ENCODE measurements at places on chromosomes 11 and 22.

DNA sequence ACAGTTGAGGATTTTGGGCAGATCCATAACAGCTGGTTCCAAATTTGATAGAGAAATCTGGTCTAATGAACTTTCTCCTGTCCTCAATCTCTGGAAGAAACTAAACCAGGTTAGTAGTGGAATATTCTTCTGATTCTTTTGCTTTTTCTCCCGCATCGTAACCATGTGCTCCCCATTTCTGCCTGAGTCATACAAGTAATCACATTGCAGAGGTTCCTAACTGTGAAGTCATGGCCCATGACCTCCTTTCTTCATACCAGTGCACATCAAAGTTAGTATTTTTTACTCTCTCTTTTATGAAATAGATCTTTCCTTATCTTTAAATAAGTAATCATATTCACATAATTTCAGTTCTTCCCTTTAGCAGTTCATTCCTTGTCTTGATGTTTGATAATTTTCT, 249.0 kb downstream of the DYNC2H1 start:
- peak; percentile 68 for DNase-seq

- no peak for DNase-seq
Observed at GRCh38 chr11:109378034-109378433, 44.0 kb upstream of the C11orf87 start.

GRCh38 chr11:31479066-31479465, 30.4 kb downstream of the IMMP1L start:
- no peak for DNase-seq

DNA sequence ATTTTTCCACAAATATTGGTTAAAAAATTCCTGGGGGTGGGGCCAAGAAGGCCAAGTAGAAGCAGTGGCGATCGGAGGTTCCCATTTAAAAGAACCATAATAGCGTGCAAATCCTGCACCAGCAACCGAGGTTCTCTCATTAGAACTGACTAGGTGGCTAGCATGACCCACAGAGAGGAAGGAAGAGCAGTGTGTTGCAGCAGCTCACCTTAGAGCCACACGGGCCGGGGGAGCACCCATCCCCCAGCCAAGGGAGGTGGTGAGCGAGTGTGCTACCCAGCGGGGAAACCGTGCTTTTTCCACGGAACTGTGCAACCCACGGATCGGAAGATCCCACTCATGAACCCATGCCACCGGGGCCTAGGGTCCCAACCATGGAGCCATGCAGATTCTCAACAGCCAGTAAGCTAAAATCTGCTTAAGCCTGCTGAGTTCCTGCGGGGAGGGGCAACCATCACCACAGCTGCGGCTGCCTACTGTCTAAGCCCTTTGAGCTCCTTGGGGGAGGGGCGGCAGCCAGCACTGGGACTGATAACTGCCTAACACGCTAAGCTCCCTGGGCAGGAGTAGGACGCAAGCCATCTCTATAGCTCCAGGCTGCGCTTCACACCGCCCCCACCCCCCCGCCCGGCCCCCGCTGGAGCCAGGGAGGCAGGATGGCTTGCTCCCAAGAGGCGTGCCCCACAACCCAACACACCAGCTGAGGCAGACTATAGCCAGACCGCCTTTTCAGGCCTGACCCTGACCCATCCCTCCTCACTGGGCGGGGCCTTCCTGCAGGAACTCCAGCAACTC, 21.0 kb upstream of the HTATIP2 start:
- no peak for DNase-seq

GRCh38 chr22:31327806-31328543, 18.2 kb downstream of the PATZ1 start:
- peak; percentile 28 for DNase-seq

DNA sequence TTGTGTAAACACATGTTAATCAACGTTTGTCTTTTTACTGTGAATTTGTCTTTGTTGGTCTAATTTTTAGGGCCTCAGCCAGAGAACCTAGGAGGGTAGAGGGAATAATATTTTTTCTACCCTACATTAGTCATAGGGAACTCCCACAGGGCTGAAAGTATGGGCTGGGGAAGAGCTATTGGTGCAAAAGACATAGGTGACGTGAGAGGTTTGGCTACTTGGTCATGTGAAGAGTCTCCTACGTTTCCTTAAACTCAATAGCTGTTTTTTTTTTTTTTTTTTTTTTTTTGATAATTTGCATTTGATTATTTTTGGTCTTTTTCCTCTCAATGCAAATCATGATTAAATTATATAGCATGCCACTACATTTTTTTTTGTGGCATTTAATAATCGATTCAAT, 15.9 kb upstream of the MMP7 start:
- DNase-seq, result no peak

DNA sequence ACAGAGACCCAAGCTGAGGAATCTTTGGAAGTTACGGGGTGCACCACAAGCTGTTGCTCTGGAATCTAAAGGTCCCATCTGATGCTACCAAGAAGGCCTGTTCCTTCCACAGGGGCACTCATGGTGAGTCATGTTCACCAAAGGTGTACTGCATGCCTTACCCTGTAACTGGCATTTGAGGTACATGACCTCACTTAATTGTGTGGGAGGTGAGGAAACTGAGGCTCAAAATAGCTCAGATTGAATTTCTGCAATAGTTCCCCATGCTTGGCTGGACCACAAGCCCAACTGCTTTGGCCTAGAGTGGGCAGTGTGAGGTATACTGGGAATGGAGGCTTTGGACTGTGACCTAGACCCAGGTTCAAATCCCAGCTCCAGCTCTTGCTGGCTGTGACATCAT, 8.2 kb downstream of the MTFP1 start:
- no peak for DNase-seq

DNA sequence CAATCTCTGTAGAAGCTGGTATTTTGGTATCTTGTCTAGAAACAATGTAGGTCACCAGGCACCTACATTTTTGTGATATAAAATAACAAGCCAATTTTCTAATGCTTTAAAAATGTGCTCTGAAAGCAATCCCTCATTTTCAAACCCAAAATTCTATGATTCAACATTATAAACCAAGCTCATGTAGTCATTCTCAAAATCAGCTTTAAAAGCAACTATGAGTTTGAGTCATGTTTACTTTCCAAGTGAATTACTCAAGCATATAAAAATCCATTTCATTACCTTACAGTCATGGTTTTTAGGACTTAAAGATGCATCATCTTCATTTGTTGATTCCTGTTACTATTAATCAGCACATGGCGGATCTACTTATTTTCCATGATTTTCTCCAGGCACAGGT, 216.4 kb downstream of the GRM5 start:
- DNase-seq, result peak; percentile 44

GRCh38 chr11:114918286-114918685, 240.0 kb downstream of the NXPE2 start:
- no peak for DNase-seq

GRCh38 chr11:9951807-9952206, 287.9 kb downstream of the SWAP70 start:
- DNase-seq, result peak; percentile 53

- DNase-seq, result no peak
Observed at GRCh38 chr11:134647066-134647743, 235.2 kb upstream of the B3GAT1 start.

DNA sequence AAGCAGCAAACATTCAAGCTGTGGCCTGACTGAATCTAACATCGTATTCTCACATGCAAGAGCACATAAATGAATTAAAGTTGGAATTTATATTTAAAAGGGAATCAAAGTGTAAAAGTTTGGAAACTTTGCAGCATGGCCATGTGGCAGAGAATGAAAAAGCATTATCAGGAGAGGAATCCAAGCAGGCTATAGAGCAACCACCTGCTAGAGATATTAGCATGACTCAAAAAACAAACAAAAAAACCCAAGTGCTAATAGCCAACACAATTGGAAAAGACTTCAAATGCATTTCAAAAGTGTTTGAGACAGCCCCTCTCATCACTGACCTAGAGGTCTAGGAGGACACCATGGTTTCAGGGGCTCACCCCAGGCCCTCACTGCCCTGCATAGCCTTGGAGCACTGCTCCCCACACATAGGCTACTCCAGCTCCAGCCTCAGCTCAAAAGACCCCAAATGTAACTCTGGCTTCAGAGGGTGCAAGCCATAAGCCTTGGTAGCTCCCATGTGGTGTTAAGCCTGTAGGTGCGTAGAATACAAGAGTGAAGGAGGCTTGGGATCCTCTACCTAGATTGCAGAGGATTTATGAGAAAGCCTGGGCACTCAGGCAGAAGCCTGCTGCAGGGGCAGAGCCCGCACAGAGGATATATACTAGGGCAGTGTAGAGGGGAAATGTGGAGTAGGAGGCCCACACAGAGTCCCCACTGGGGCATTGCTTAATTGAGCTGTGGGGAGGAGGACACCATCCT, 1.7 kb upstream of the KRTAP5-7 start:
- no peak for DNase-seq

- no peak for DNase-seq
Observed at GRCh38 chr11:7645206-7645605, 28.1 kb downstream of the CYB5R2 start.

DNA sequence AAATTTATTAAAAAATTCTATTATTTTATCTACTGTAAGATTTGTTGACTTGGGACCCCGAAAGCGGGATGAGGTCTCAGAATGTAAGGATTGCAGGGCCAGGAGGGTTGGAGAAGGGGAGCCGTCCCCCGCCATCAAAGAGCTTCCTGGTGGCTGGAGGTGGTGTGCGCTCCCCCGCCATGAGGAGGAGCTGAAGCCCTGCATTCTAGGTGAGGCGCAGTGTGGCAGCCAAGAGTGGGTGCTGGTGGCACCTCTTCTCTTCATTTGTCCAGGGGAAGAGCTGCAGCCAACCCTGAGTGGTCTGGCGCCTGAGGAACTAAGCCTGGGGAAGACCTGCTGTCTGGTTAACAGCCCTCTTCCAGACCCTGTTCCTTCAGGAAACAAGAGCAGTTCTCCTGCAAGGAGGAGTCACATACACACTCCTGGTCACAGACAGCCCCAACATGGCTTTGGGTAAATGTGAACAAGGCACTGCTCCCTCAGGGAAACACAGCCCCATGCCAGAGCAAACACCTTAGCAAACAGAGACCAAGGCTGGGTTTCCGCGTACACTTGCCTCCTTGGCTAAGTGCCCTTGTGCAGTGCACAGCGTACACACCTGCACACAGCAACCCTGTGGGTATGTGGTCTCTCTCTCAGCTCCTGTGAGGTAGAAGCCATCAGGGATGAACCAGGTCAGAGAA, 17.3 kb downstream of the RTN4RL2 start:
- no peak for DNase-seq

DNA sequence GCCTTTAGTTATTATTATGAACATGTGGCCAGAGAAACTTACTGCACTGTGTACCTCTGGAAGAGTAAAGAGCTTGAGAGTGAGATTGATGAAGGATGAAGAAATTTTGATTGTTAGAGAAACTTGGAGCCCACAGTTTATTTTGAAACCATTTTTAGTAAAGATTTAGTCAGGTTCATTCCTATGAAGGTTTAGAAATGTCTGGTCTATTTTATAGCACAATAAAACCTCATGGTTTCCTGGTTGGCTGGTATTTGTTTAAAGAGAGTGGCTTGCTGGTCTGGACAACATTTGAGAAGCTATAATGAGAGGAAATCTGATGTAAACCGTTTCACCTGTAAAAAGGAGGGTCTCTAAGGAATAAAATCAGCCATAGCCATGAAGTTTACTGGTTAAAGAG, 8.8 kb upstream of the PDE3B start:
- DNase-seq, result no peak

GRCh38 chr11:82818409-82819043, 81.7 kb downstream of the PRCP start:
- DNase-seq, result no peak

DNA sequence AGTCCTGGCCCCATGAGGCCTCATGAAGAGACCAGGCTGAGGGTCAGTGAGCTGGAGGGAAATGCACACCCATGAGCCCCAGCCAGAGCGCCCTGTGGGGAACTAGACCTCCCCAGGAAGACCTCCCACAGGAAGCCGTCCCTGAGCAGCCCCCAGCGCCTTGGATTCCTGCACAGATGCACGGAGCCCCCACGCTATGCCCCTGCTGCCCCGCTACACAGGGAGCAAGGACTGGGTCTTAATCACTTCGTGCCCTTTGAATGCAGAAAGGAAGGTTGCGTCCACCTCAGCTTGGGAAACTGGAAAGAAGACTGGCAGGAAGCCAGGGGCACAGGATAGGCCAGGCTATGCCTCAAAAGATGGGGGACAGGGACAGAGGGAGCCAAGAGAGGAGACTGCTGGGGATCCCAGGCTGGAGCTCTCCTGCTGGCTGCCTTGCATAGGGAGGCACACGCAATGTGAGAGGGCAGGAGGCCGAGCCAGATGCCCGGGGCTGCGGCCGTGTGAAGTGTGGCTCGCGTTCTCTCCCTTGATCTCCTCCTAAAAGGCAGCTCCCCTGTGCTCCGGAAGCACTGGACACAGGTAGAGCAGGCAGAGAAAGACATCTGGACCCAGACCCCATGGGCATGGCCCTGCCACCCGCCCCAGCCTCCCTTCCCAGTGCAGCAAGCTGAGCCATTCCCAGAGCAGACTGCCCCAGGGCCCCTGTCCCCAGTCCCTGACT, 32.8 kb downstream of the MACROD1 start:
- DNase-seq, result no peak

DNA sequence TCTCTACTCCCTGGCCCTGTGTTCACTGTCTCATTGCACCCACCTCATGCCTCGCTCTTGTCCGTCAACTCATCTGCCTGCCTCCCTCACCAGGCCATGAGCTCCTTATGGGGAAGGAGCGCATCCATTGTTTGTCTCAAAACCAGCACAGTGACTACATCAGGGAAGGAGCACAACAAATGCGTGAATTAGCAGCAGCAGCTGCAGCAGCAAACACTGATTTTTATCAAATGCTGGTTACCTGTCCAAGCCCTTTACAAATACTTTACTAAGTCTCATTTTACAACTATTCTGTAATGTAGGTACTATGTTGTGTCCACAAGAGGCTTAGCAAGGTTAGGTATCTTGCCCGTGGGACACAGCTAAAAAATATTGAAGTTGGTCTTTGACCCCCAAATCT, 85.9 kb upstream of the PLET1 start:
- no peak for DNase-seq

GRCh38 chr11:1943977-1944376, 3.2 kb upstream of the MRPL23 start:
- DNase-seq, result peak; percentile 71

DNA sequence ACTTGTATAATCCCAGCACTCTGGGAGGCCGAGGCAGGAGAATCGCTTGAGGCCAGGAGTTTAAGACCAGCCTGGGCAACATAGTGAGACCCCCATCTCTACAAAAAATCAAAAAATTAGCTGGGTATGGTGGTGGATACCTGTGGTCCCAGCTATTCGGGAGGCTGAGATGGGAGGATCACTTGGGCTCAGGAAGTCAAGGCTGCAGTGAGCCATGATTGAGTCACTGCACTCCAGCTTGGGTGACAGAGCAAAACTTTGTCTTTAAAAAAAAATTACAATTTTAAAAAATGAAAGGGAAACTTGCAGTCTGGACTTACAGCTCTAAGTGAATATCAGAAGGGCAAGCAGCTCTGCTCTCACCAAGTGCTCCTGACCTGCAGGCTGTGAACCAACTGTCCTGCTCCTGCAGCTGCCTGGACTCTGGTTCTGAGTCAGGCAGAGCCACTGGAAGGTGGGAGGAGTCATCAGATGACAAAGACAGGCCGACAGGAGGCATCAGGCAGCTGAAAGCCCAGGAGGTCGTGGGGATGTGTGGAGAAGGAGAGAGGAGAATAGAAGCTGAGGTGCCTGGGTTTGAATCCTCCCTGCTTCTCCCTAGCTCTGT, 9.6 kb downstream of the SMTNL1 start:
- DNase-seq, result peak; percentile 65
